Activated CD4-positive, alpha-beta T cell treated with anti-CD3 and anti-CD28 coated beads, Interleukin-10, Interleukin-2, amounts not matched to agents 100 ng/mL and 50 ng/mL, durations not matched to agents 16 hours and 8 hours (primary cell): ENCODE measurements at places on chromosomes 1 and 21.
A peak's percentile ranks its signal among the peaks of the same experiment; 100 is the strongest.

DNA sequence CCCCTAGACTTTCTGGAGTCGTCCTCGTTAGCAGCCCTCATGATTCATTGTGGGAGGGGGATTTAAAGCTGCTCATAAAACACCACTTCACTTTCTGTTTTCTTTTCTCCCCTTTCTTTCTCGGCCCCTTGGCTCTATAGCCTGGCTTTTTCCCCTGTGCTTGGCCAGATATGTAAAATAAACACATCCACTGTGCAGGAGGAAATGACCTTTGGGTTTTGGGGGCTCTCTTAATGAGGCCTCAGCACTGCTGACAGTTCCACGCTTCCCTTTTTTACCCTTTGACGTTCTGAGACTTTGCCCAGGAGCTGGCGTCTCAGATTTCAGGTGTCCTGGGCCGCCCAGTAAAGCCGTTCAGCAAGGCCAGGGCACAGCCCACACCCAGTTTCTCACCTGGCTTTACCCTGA, 65.7 kb downstream of the RUNX3 start:
- DNase-seq, result no peak

DNA sequence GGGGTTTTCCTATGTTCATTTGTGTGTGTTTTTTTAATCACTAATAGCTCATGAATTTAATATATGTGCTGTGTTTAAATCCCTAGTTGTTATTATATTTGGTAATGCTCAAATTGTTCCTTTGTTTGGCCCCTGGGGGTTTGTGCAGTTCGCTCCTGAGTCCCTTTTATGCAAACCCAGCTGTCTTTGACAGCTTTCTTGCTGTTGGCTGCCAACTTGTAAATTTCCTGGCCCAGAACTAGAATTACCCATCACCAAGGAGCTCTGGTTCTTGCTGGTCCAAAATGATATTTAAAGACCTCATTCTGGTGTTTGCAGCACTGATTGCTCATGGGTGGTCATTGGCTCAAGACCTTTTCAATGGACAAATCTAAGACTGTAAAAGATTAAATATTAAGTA, 39.6 kb upstream of the PGBD5 start:
- no peak for DNase-seq

DNA sequence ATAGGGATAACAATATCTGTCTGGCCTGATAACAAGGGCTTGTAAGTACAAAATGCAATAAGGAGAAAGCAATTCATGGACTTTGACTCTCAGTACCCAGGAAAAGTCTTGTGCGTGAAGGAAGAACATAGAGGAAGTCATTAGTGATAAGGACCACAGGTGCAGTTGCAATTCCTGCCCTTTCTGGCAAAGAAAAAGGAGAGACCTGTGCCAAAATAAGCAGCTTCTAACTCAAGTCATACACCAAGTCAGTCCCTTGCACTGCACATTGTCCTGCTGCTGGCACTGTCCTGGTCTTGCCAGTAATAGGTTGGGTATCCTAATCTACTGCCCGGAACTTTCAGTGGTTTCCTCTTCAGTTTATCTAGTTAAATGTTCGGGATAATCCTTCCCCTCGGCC, 14.8 kb upstream of the SOD1 start:
- DNase-seq, result no peak

DNA sequence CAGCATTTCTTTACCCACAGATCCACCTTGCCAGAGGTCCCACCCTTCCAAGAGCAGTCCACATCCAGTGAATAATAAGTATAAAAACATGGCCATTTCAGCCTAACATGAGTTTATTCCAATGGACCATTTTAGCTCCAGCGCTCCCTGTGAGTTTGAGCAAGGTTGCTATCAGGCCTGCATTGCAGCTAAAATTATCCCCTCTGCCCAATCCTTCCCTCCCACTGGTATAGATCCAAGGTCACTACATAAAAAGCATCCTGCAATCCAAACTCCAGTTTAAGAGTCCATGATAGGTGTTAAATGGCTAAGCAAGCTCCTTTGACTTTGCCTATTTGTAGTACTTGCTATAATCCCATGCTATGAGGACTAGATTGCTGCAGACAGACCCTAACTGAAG, 35.6 kb downstream of the SLC5A9 start:
- DNase-seq, result no peak

GRCh38 chr21:27954543-27955165, 987.8 kb upstream of the ADAMTS5 start:
- no peak for DNase-seq

GRCh38 chr1:50458507-50458906, 35.3 kb upstream of the DMRTA2 start:
- no peak for DNase-seq

DNA sequence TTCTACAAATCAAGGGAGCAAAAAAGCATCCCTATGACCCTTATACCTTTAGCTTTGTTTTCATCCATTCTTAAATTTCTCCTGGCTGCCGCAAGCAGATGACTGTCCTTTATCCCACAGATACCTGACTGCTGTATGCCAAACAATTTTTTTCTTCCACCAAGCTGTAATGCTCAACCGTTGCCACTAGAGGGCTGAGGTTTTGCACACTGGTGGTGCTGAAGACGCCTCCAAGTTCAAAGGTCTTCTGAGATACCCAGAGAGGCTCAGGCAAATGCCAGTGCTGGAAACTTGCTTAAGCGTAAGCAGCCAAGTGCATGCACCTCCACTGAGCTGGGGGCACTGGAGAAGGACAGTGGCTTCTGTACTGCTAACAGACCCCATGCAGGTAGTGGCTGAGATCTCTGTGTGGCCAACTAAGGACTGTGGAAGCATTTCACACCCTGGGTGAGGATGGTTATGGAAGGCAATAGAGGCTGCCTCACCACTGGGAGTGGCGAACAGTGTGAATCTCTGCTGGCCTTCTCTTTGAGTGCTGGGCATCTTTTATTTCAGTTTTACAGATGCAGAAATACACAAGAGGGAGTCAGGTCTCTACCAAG, 28.5 kb downstream of the CNIH3 start:
- peak; percentile 71 for DNase-seq

DNA sequence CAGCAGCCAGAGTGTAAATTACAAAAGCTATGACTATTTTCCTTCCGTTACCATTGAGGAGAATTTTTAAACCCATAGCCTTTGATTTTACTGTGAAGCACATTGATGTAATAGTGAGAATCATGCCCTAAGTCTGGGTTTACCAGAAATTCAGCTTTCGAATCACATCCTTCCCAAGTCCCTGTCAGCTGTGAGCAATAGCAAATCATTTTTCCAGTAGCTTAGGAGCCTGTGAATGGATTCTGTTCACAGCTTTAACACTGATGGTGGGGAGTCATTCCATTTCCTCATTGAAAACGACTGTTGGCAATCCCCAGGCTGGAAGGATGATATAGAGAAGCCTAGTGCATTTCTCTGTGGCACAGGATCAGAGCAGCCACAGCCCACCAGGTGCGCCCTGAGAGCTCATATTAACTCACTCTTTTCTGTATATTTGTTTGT, 82.2 kb upstream of the C1orf105 start:
- peak; percentile 92 for DNase-seq

DNA sequence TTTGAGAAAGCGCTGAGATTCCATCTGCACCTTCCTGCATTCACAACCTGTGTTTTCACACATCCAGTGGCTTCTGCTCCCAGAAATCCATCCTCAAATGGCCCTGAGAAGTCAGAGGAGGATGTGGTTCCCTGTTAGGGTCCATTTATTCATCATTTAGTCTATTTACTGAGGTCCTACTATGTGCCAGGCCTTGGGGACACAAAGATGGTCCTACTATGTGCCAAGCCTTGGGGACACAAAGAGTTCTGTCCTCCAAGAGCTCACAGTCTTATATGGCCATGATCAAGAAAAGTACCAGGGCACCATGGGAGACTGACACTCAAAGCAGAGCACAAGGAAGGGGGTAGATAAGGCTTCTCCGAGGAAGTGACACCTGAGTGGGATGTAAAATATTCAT, 147.1 kb upstream of the ATP1B1 start:
- no peak for DNase-seq

GRCh38 chr1:236753964-236754363, 41.1 kb upstream of the MTR start:
- DNase-seq, result no peak

- DNase-seq, result no peak
These were observed 14.8 kb downstream of the URB1 start for GRCh38 chr21:32377991-32378390.

DNA sequence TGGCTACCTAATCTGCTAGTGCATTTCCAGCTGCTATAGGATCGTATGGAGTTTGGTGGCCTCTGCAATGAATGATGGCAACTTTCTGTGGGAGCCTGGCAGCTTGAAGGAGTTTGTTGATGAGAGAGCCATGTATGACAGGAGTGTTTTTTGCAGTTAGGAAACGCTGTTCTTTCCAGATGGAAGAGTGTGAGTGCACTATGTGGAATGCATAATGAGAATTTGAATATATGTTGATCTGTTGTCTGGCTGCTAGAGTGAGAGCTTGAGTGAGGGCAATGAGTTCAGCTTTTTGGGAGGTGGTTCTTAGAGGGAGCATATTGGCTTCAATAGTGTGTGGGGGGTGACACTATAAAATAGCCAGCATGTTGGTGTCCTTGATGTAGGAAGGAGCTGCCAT, 51.0 kb upstream of the APOBEC4 start:
- DNase-seq, result no peak

GRCh38 chr21:44783020-44783696, 18.5 kb downstream of the UBE2G2 start:
- no peak for DNase-seq

DNA sequence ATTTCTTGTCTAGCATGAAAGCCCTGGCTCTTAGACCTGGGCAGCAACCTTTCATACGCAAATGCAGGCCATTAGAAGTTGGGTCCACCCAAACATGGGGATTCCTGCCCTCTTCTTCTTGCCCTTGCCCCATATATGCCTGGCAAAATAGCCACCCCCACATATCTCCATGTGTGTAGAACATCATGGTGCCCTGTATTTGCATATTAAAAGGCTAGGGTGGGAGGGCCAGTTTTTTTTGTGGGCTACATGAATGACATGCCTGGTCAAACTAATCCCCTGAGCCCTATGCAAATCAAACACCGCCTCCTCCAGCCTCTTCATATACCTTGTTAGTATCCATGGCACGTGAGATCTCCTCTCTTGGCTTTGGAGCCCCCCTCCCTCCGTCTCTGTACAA, 24.7 kb downstream of the MFSD2A start:
- no peak for DNase-seq

DNA sequence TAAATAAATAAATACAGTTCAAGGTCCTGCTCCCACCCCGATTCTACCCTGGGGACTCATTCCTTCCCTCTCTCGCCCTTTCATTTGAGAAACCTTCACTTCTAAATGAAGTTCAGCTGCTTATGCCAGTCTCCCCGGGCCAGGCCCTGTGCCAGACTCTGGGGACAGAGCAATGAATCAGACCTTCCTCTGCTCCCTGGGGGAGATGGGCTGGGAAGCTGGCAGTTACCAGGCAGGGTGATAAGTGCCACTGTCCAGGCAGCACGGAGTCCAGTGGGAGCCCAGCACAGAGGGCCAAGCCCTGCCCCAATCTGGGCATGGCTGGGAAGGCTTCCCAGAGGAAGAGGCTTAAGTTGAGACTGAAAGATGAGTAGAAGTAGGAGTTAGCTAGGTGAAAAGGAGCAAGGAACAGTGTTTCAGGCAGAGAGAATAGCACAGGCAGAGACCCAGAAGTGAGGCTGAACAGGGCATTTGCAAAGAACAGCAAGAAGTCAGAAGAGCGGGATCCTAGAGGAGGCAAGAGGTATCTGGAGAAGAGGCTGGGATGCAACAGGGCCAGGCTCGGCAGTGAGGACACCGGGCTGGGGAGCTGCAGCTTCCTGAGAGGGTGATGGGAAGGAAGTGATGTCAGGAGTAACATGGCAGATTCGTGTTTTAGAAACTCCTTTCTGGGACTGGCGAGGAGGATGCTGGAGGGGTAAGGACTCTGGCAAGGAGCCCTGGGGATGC, 13.5 kb downstream of the KCNQ4 start:
- no peak for DNase-seq

GRCh38 chr1:147539122-147539575, 2.2 kb upstream of the BCL9 start:
- peak; percentile 7 for DNase-seq

DNA sequence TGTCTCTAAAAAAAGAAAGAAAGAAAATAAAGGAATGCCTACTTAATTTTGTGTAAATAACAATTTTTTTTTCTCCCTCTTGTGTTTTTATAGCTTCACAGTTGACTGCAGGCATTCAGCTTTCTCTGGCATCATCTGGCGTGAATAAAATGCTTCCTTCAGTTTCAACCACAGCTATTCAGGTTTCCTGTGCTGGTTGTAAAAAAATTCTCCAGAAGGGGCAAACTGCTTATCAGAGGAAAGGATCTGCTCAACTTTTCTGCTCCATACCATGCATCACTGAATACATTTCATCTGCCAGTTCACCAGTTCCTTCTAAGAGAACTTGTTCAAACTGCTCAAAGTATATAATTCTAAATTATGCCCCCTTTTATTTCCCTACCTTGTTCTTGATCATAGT, 18.0 kb downstream of the ZMYM1 start:
- DNase-seq, result peak; percentile 37

- DNase-seq, result no peak
These were observed 51.2 kb upstream of the TNR start for GRCh38 chr1:175794586-175794985.

GRCh38 chr1:93061895-93062792, 16.9 kb upstream of the MTF2 start:
- DNase-seq, result peak; percentile 53

DNA sequence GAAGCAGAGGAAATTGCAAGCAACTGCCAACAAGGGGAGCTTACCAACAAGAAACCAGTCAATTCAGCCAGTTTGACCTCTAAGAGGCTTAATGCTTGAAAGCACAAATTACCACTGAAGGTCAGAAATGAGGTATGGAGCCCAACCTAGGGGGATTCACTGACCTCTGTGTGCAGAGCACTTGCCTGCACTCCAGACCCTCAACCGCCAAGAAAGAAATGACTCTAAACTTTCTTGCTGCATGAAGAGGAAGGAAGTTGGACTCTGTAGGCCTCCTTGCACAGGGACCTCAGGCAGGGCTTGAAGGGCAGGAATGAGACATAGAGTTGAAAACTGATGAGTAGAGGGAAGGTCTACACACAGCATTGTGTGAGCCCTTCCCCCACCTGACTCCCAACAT, 10.0 kb downstream of the ARMH1 start:
- peak; percentile 47 for DNase-seq

GRCh38 chr1:155598842-155599331, 11.1 kb upstream of the MSTO1 start:
- DNase-seq, result no peak

DNA sequence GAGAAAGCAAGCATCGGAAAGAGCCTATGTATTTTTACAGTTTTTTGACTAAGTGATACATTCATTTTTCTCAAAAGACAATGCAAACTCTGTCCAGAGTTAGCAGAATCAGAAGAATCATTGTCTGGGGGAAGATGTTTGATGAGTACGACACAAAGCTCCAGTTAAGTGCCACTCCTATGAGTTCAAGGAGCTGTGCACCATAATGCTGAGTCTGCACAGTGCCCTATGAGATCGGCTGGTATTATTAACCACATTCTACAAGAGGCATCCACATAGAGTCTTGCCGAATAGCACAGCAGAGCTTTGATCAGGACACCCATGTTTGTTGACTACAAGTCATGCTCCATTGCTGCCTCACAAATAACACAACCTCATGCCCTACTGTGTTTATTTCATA, 54.9 kb upstream of the RAP1GAP start:
- no peak for DNase-seq

GRCh38 chr1:66725885-66726665, 26.2 kb upstream of the DYNLT5 start:
- DNase-seq, result peak; percentile 79
